ENCODE measurements at places on chromosomes 12 and 14.

DNA sequence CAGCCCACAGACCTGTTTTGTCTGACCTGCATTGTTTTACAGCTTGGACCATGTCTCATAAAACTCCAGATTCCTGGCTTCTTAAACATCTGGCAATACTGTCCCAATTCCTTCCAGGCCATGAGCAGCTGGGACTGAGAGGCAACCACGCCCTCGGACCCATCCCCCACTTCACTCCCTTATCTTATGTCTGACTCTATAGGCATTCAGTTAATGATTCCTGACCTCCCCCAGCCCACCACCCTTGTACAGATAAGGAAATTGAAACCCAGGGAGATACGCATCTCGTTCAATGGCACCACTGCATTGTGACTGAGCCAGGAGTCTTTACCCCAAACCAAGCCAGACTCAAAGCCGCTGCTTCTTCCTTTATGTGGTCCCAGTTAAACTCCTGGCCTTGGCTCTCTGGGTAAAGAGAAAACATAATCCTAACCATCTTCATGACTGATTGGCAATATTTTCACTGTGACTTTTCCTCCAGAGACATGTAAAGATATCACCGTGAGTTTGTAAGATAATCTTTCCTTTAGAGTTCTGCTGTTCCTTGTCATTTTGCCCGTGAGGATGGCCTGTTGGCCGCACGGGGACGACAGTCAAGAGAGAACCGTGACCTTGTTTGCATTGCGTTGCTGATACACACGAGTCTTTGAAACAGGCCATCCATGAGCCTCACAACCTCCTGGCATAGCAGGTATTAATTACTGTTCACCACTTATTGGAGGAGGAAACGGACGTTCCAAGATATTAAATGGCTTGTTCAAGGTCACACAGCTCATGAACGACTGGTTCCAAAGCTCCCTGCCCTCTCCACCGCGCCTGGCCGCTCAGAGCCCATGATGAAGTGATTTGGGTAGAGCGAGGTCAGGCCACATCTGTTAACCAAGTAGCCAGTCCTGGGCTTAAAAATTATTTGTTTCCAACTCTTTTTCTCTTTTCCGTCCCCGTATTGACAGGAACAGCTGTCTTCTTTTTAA, 39.4 kb downstream of the MAP1LC3B2 start:
- DNase-seq: no peak

- DNase-seq: no peak
Observed at GRCh38 chr12:108128221-108129016, 669 bp upstream of the WSCD2 start.

DNA sequence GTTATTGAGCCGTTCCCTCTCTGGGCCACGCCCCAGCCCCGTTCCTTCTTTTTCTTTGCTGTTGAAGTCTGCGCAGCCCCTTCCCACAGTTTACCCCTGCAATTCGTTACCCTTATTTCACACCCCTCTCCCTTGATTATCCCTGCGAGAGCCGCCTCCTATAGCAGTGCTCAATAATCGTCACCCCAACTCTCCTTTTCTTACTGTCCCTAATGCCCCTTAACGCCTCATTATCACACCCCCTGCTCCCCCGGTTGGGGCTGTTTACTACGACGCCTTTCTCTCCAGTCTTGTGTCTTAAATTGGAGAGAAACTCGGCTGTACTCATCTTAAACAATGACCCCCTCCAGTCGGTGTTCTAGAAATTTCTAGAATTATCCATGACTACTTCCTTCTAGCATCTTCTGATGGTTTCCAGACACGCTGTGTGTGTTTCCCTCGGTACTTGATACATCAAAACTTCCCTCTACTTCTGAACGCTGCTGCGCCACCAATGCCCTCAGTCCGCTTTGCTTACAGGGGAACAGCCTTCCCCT, 713 bp upstream of the FBXL14 start:
- no peak for DNase-seq

- no peak for DNase-seq
Observed at GRCh38 chr12:51759175-51759574, 89.3 kb downstream of the FIGNL2 start.

GRCh38 chr12:6868211-6869048, 1.1 kb downstream of the TPI1 start:
- no peak for DNase-seq

DNA sequence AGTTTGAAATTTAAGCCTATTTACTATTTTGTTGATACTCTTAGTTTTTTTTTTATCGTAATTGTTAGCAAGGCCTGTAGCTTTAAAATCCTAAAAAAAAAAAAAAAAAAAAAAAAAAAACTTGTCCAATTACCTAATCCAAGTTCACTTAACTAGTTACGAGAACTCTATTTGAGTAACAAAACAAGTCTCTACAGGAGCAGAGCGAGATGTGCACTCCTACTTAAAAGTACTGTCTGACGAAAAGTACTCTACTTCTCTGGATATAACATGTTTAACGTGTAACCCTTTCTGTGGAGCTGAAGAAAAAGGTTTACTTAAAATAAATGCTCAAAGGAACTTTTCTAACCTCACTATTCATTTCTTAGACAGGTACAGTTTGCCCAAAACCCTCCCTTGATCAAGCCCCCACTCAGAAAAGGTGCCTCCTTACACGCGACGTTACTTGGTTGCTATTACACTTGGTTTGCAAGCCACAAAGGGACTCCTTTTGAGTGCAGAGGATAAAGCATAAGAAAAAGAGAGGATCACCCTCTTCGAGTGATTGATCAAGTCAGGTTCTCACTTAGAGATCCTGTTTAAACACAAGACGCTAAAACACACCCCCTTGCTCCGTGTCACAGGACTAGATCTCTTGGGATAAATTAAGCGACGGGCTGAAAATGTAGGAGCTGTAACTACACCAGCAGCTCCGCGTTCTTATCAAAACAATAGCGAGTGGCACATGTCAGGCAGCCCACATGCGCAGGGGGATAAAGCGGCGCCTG, 2.2 kb downstream of the BAZ1A start:
- DNase-seq: no peak

GRCh38 chr14:99321236-99321925, 49.4 kb upstream of the BCL11B start:
- DNase-seq: no peak

DNA sequence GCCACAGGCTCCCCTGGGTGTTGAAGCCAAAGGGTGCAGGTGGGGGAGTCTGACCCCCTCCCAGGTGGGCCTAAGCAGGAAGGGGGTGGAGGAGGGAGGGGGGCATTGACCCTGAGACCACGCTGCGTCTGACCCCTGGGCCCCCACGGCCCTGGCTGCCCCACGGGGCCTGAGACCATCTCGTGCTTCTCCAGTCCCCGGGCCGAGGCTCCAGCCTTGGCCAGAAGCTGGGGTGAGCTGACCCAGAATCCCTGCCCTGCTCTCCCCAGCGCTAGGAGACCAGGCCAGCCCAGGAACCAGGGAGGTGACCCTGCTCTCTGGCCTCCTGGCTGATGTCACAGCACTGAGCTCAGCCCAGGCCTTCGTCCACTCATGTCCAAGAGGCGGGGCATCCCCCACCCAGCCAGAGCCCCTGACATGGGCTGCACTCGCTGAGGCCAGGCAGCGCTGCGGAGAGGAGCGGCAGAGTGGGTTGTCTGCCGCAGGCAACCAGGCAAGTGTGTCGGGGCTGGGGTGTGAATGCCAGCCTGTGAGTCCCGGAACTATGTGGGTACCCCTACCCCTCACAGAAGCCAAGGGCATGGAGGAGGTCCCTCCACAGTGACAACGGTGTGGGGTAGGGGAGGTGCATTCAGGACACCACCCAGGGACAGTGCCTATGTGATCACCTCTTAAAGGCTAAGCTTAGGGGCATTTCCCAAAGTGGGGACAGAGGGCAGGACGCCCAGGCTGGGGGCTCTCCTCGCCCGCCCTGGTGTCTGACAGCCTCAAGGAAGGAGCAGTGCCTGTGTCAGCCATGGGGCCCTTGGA, 6.3 kb downstream of the TRMT61A start:
- DNase-seq: no peak

- DNase-seq: no peak
Observed at GRCh38 chr12:7571257-7571656, 67.7 kb upstream of the CD163 start.

DNA sequence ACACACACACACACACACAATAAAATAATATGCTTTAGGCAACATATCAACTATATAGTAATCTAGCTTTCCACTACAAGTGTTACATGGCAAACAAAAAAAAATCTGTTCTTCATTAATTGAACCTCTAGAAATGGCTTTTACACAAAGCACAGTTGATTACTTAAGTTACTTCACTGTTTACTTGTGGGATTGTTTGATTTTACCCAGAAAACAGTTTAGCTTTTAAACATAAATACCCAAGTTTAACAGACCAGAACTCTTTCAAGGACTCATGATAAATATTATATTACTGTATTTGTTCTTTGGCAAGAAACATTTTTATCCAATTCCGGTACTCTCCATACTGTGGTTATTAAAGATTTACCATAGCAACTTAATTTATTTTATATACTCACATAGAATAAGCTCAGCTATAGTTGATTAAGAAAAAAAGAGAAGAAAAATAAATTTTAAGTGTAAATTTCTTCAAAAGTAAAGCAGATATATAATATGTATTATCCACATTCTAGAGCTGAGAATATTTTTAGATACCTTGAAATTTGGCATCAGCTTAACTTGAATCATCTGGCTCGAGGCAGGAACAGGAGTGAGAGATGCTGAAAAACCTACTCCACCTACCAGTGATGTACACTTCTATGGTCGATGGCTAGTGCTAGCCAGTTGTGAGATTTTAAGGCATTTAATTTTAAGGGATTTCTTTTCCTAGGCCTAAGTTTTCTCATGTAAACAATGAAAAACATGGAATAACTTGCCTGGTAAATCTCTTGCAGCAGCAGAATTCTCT, 126.0 kb downstream of the BTG1 start:
- DNase-seq: no peak

GRCh38 chr12:120851944-120852343, 52.2 kb downstream of the SPPL3 start:
- DNase-seq: no peak

DNA sequence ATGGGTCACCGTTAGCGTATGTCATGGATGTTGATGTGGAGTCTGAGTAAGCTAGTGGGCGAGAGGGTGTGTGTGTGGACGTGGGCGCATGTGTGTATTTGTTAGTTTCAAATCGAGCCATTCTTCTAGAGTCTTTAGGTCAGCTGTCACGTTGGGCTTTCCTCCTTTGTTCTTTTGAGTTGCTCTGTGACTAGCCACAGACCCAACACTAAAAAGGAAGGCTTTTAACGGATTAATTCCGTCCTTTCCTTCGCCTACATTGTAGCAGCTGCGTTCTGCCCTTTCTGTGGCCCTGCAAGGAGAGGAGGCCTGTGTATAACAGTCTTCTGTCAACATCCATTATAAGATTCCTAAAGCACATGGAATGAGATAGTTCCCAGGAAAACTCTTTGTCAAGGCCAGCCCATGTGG, 117.2 kb upstream of the DNM1L start:
- no peak for DNase-seq

Measured in NCI-H1694 treated with DMSO at 0.1 percent for 48 hours (cell line).